Activated naive CD4-positive, alpha-beta T cell (primary cell): ENCODE measurements at places on chromosomes 7 and 10.

GRCh38 chr7:46508583-46508982 is 587.5 kb upstream of the IGFBP3 start:
- no peak for DNase-seq

DNA sequence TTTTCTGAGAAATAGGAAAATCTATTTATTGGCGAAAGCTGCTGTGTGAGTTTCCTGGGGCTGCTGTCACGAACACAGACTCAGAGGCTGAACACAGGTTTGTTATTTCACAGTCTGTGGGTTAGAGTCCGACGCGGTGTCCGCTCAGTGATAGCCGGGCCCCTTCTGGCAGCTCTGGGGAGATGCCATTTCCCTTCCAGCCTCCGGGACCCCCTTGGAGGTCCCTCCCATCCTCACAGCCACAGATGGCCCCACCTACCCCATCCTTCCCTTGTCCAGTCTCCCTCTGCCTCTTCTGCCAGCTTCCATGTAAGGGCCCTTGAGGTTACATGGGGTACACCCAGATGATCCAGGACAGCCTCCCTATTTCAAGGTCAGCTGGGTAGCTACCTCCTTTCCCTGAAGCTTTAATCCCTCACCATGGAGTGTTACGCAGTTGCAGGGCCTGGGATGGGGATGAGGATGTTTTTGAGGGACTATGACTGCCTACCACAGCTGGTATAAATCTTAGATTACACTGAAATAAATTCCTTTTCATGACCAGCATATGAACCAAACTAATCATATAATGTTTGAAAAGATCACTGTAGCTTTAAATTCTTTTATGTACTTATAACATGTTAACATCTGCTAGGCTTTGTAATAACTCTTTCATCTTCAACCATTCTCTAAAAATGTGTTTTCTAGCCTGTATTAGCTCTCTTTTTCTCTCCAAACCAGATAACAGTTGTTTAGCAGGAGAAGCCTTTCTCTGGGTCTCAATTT is 98.5 kb downstream of the WDR37 start:
- DNase-seq = no peak

DNA sequence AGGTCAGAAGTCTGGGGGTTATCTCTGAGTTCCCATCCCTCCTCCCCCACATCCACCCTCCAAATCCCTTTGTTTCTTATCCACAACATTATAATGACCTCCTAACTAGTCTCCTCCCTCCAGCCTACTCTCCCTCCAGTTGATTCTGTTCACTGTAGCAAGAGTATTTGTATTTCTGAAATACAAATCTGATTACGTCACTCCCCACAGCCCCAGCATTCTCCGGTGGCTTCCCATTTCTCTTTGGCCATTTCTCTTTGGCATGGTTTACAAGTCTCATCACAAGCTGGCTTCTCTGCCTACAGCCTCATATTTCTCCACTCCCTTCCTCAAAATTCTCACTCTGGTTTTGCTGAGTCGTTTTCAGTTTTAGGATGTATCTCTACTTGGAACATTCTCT is 24.6 kb upstream of the MRPS33 start:
- DNase-seq = no peak

DNA sequence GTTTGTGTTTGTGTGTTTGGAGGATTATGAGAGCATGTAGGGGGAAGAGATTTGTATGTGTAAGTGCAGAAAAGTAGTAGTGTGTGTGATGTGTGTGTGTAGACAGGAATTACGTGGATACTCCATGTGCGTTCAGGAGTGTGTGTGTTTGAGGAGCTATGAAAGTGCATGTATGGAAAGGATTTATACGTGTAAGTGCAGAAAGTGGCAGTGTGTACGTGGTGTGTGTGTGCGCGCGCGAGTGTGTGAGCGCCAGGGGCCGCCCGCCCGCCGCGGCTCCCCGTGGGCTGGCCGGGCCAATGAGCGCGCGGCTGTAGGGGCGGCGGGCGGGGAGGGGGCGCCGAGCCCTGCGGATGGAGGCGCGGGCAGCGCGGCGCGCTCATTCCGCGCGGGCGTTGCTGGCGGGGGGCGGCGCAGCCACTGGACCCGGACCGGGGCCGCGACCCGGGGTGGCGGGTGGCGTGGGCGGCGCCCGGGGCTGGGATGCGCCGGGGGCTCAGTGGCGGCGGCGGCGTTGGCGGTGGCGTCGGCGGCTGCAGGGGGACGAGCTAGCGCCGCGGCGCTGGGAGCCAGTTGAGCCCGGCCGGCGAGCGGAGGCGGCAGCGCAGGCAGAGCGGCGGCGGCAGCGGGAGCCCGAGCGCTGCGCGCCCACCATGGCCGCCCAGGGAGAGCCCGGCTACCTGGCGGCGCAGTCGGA is at the start of gene BICC1:
Gene BICC1, plus strand, starts transcription at position 382 of the 697 bp plus-strand sequence. Its CDS starts 272 bp downstream, at position 654.
- DNase-seq = no peak

DNA sequence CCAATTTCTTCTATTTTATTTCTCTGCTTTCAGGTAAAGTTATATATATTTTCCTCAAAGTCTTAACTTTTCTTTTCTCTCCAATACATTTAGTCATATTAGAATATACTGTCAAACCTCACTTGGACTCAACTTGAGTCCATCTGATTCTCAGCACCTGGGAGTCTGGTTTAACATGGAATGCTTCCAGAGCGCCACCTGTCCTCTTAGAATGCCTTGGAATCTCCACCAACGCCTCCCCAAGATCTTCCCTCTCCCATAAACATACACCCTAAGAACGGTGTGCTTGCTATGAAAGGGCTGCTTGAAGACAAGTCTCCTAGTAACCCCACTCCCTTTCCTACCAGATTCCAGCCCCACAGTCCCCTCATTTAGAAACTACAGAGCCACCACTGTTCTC is 229.1 kb upstream of the MKLN1 start:
- DNase-seq = no peak

GRCh38 chr10:119653209-119653608 is 2.0 kb downstream of the BAG3 start:
- DNase-seq = no peak

- no peak for DNase-seq
Observed at GRCh38 chr10:16597656-16598055, 76.0 kb upstream of the C1QL3 start.

DNA sequence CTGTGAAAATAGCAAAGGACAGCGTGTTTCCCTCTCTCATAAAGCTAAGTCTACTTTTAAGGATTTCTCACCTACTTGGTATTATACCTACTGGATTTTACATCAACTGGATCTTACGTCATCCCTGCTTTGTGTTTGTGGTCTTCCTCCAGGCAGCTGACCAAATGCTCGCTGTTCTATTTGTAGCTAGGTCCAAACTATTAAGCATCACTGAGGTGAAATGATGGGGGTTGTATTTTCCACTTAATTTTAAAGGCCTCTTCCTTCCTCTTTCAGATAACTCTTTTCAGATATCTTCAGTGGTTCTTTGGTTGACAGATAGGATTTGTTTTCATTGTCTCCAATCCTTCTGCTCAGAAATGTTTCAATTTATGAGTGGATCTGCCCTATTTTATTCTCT is 169.7 kb downstream of the RNLS start:
- no peak for DNase-seq

- no peak for DNase-seq
Observed at GRCh38 chr10:1395481-1396296, 339.5 kb downstream of the WDR37 start.

DNA sequence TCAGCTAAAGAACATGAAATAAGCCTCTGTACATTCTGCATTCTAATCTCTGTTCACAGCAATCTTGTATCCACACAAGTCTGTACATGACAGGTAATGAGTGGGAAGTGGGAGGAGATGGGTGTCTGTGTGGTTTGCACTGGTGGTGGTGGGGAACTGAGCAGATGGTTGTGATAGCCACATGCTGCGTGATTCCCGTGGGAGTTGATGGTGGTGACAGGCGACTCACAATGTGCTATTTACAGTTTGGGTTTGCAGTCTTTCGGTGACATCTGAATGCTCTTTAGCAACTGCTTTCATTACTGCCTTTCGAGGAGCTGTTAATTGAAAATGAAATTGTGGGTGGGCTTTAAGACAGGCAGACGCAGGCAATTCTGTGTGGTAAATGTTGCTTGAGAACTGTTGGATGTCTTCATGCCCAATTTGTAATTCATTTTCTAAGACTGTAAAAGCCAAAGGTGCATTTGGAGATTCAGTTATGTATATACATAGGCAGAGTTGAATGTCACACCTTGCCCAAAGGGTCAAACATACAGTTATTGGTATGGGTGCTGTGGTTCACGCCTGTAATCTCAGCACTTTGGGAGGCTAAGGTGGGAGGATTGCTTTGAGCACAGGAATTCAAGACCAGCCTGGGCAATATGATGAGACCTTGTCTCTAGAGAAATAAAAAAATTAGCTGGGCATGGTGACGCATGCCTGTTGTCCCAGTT is 308.2 kb downstream of the AUTS2 start:
- DNase-seq = no peak
